ENCODE measurements at places on chromosomes 4 and X.

- DNase-seq, result no peak
Measured at GRCh38 chr4:8921465-8921864, 49.8 kb upstream of the HMX1 start.

GRCh38 chr4:154361450-154361849 is 130.1 kb downstream of the DCHS2 start:
- DNase-seq, result no peak

- DNase-seq, result no peak
Measured at GRCh38 chr4:3870567-3870962, 104.4 kb downstream of the ADRA2C start.

- no peak for DNase-seq
Measured at GRCh38 chr4:174262624-174263444, 20.6 kb downstream of the FBXO8 start.
